Globus pallidus (tissue), 1 donor: ENCODE measurements at places on chromosomes 5 and 9.

GRCh38 chr9:72473474-72474261, 47.7 kb upstream of the TMC1 start:
- no peak for DNase-seq

DNA sequence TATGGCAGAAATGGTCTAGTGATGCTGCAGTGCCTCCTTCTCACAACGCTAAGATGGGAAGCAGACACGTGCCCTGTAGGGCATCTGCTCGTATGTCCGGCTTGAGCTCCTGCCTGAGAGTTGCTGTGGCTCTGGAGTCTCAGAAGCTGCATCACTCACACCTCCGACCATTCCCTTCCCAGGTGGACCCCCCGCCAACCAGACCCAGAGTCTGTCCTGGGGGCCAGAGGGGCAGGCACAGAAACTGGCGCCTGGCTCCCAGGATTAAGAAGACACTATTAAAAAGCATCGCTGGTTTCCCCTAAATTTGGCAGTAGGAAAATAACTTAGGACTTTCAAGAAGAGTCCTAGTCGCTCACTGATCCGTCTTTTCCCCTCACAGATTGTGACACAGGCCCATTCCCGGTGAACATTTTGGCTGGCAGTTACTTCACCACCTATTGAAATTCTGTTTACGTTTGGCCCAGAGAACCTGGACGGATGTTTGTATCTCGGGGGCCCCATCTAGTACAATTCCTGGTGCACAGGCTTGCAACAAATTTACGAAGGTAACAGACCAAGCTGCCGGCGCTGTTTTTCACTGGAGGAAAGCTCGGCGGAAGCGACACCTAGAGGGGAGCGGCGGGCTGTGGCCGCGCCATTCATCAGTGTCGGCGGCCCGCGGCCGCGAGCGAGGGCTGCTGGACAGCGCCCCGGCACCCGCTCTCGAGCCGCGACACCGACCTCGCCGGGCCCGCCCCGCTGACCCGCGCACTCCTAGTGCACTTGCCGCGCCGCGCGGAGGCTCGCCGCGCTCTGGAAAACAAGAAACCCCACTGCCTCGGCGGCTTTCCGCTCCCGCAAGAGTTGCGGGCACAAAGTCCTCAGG, 1.6 kb downstream of the FSTL4 start:
- DNase-seq, result peak; percentile 30

- DNase-seq, result no peak
Observed at GRCh38 chr5:72465601-72466563, 41.3 kb downstream of the ZNF366 start.

GRCh38 chr5:96001262-96001661, 39.6 kb upstream of the ELL2 start:
- no peak for DNase-seq

GRCh38 chr9:1978941-1979340, 36.2 kb upstream of the SMARCA2 start:
- no peak for DNase-seq

DNA sequence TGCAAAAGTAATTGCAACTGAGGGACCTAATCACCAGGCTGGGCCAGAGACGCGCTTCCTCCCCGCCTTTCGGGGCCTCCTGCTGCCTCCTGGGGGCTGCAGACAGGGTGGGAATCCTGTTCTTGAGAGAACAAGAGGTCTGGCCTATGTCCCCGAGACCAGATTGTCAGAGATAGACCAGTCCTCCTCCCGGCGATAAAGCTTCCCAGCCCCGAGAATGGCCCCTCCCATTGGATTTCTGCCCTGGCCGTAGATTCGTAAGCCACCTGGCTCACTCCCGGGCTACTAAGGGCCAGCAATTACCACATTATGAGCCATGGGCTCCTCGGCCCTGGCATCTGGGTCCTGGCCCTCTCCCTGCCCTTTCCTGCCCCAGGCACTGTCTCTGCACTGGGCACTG, 70.4 kb downstream of the HRH2 start:
- no peak for DNase-seq

- DNase-seq, result peak; percentile 40
Observed at GRCh38 chr5:138963763-138964371, 88.7 kb upstream of the LRRTM2 start.

GRCh38 chr5:159972538-159973362, 36.2 kb upstream of the TTC1 start:
- DNase-seq, result no peak

DNA sequence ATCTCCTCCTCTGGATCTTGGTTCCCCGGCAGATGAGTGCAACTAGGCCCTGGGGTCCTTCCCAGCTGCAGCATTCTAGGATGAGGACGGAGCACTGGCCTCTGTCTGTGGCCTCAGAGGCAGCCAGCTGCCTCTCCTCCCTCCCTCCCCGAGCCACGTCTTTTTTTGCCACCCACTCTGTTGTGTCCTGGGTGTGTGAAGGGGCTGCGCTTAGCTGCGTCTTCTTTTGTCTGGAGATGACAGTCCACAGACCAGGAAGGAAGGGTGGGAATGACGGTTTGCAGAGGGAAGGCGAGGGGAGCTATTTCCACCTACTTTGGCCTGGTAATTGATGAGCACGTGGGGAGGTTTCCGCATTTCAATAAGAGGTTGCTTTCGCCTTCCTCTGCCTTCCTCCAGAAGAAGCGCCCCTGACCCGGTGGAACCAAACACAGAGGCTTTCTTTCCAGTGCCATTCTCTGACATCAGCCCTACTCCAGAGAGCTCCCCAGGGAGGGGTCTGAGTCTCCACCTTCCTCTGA, 34.5 kb upstream of the GABRP start:
- no peak for DNase-seq

DNA sequence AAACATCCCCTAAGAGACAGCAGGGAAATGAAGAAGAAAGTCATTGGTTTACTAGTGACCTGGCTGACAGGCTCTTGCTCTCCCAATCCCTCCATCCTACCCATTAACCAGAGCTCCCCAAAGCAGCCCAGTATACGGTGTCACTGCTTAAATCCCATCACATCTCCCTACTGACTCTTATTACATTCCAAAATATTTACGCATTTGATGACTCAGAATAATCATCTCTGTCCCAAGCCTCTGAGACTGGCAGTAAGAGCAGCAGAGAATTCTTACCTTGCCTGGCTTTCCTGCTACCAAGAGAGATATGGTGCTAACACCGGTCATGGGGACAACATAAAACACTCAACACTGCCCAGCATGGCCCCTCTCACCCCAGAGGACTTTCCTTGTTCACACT, 20.2 kb upstream of the WHRN start:
- DNase-seq, result no peak

GRCh38 chr9:132011309-132011708, 68.4 kb downstream of the MED27 start:
- DNase-seq, result no peak

GRCh38 chr9:134370638-134371037, 44.4 kb downstream of the RXRA start:
- DNase-seq, result no peak
